ENCODE measurements at places on chromosomes 2 and 18. TPM values are rescaled to one million over a fixed set of nuclear protein-coding genes. Genes with fewer than 3 reads are reported as not detected.

The WDR35 gene
- 5.7 TPM for total RNA-seq

The HOXD13 gene
- total RNA-seq, result not detected

The SESTD1 gene
- 10.7 TPM for total RNA-seq

The KYNU gene
- total RNA-seq, result 0.30 TPM

The PTPRN gene
- total RNA-seq, result not detected

The CERKL gene
- total RNA-seq, result not detected

The BZW1 gene
- 139 TPM for total RNA-seq

The CTAGE1 gene
- not detected for total RNA-seq

The LYG2 gene
- total RNA-seq, result not detected

- no peak for DNase-seq
These were observed 3.5 kb downstream of the WNT6 start for GRCh38 chr2:218863021-218863520.

- no peak for DNase-seq
These were observed 1.2 kb downstream of the IMMT start for GRCh38 chr2:86193901-86194567.

GRCh38 chr18:79540904-79541282 lies 138.7 kb upstream of the CTDP1 start:
- DNase-seq, result no peak

DNA sequence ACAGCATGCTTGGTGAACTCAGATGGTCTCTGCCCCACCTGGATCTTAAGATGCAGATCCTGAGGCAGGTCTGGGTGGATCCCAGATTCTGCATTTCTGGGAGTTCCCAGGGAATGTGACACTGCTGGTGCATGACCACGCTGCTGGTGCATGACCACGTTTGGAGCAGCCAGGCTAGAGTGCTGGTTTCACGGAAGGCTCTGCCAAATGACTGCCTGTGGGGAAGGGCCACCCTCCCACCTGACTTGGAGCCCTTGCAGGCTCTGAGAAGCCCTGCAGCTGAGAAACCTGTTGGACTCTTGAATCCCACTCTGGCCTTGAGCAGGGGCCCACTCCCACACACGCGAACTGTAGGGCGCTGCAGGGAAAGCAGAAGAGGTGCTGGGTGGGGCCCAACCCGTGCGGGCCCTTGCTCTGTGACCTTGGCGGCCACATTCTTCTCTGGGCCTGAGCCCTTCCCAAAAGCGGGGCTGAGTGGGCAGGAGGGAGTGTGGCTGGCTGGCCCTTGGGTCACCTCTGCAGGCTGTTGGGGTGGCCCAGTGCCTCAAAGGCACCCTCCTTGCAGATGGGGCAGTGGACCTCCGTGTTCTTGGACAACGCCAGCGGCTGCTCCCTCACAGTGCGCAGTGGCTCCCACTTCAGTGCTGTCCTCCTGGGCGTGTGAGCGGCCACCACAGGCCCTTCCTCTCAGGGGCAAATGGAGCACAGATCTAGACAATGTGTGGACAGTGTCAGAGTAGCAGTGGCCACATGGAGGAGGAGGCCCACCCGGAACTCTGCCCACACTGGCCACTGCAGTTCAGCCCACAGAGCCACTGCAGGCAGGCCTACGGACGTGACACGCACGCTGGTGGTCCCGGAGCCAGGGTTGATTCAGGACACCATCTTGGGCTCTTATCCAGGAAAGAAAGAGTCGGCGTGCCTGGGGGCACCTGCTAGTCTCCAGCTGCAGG lies 7.9 kb downstream of the ERFE start:
- DNase-seq, result no peak

DNA sequence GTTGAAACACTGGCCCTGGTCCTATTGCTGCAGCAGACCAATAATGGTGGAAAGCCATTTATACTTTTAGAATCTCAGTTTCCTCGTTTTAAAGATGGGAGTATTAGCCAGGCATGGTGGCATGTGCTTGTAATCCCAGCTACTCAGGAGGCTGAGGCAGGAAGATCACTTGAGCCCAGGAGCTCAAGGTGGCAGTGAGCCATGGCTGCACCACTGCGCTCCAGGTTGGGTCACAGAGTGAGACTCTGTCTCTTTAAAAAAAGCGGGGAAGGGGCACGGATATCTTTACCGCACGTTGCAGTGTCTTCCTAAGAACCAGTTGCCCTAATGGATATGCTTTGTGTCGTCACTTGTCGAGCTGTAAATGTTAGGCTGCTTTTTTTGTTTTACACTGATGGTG lies 8.3 kb downstream of the MTCL1 start:
- no peak for DNase-seq

- no peak for DNase-seq
These were observed 525.5 kb downstream of the IRS1 start for GRCh38 chr2:226274143-226274542.

GRCh38 chr2:179373816-179374215 lies 109.2 kb upstream of the SESTD1 start:
- no peak for DNase-seq

DNA sequence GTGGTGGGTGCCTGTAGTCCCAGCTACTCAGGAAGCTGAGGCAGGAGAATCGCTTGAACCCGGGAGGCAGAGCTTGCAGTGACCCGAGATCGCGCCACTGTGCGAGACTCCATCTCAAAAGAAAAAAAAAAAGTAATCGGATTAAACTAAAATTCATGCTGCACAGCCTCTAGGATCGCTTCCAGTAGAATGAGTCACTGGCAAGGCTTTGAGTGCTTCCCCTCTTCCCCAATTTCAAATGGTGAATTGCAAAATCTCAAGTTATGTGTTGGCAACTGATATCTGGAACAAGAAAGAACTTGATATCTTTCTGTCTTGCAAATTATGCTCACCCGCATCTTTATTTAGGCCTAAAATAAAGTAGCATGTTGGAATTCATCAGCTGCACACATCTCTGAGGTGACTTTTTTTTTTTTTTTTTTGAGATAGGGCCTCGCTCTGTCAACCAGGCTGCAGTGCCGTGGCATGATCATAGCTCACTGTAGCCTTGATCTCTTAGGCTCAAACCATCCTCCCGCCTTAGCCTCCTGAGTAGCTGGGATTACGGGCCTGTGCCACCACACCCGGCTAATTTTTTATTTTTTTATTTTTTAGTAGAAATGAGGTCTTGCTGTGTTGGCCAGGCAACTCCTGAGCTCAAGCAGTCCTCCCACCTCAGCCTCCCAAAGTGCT lies 12.7 kb downstream of the TTC39C start:
- no peak for DNase-seq

GRCh38 chr2:182822733-182823132 lies 43.7 kb downstream of the FRZB start:
- DNase-seq, result no peak

DNA sequence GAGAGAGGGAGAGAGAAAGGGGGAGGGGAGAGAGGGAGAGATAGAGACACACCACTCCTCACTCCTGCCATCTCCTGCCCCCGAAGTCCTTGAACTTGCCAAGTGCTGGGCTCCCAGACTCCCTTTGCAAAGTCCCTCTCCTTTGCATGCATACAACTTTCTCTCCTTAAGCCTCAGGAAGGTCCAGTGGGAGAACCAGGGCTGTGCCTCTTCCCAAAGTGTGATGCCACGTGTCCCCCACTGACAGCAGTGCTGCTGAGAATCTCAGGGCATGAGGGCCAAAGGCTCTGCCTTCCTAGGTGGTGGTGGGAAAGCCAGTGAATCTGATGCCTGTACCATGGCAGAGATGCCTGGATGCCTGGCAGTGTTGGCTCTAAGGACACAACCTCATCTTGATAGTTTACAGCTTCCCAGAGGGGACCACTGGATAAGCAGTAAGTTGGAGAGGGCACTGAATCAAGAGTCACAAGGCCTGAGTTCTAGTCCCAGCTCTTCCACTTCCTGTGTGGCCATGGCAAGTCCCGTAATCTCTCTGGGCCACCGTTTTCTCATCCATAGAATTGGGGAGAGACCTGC lies 103.4 kb downstream of the CLIP4 start:
- no peak for DNase-seq

- DNase-seq, result no peak
These were observed 53.2 kb downstream of the SMAD7 start for GRCh38 chr18:48897531-48897930.

DNA sequence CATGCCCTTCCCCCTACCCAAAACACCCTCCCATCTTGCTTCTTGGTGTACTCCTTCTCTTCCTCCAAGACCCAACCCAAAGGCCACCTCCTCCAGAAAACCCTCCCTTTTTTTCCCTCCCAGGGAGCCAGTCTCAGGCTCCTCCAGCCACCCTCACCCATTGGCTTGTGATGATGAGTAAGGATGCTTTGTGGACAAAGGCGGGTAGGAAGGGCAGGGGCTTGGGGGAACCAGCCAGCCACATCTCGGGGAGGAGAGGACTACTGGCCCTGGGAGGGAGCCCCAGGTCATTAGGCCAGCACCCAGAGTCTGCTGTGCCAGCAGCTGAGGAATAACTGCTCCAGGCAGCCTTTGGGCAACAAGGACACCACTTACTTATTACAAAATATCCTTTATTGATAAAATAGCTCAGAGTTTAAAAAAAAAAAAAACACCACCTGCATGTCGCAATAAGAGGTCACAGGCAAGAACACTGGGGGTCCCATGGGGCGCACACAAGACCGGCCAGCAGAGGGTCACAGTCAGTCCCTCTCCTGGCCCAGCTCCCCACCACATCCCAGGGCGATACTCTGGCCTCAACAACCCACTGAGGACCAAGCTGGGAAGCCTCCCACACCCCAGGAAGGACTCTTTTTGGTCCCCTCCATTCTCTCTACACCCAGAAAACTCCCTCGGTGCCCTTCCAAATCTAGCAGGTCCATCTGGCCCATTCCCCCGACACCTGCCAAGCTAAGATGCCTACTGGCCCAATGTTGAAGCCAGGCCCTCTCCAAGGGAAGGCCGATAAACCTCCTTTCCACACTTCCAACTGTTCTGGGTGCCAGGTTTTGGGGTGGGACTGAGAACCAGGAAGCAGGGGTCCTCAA lies 3.6 kb downstream of the ADRA2B start:
- no peak for DNase-seq

All from T-cell (primary cell).